ENCODE measurements at places on chromosomes 5 and 9. TPM values are rescaled to one million over a fixed set of nuclear protein-coding genes. Genes with fewer than 3 reads are reported as not detected.
A peak's percentile ranks its signal among the peaks of the same experiment; 100 is the strongest.

GRCh38 chr5:65704621-65705239 lies 17.2 kb downstream of the SGTB start:
- H3K36me3 ChIP-seq: peaks cover 33% of the 10 kb centered on the region
- H3K4me1 ChIP-seq: no peaks in the 10 kb centered on the region
- DNase-seq: no peak

- H3K27me3 ChIP-seq: peaks cover 10% of the 10 kb centered on the region
- no peak within 1 kb of the TSS for H3K27ac ChIP-seq
- no peaks in the 10 kb centered on the region for H3K4me1 ChIP-seq
- no peak within 1 kb of the TSS for H3K4me3 ChIP-seq
Observed at GRCh38 chr5:179345433-179346321, at the start of gene ADAMTS2. Gene ADAMTS2 (minus strand): TSS chr5:179345461. CDS start chr5:179345328, 133 bp downstream.

- H3K4me3 ChIP-seq: peak overlapping the region; percentile 22
- H3K36me3 ChIP-seq: no peaks in the 10 kb centered on the region
- H3K4me1 ChIP-seq: peaks cover 93% of the 10 kb centered on the region
- no peak for DNase-seq
- no peaks in the 10 kb centered on the region for H3K27me3 ChIP-seq
Observed at GRCh38 chr5:111231119-111231518, 6.9 kb downstream of the CAMK4 start.

GRCh38 chr9:135308821-135309762 lies 170.5 kb upstream of the PPP1R26 start:
- DNase-seq: no peak
- no peaks in the 10 kb centered on the region for H3K36me3 ChIP-seq
- no peaks in the 10 kb centered on the region for H3K27me3 ChIP-seq
- no peak overlapping the region for H3K27ac ChIP-seq
- H3K4me3 ChIP-seq: no peak overlapping the region
- H3K4me1 ChIP-seq: no peaks in the 10 kb centered on the region

DNA sequence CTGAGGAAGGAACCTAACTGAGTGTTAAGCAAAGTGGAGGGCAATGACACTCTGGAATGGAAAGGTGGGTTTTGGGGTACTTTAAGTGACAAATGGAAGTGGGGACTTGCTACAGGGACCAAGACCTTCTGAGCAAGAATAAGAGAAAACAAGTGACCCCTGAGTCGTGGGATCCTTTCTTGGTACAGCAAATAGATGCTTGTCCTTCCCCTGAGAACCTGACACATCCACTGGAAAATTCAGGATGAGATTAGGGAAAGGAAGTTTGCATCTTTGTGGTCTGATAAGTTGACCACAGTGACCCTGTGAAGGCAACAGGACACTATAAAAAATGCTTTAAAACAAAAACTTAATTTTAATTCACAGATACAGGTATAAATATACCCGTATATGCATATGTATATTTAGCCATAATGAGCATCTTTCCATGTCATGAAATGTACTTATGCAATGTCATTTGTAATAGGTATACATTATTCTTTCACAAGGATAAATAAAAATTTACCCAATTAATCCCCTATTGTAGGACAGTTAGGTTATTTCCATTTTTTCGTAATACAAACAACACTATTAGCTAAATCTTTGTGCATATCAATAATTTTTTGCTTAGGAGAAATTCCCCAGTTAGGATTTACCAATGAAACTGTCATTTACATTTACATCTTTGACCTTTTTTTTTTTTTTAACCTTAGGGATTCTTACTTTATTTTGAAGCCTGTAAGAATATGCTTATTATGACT lies 2.0 kb upstream of the IRF1 start:
- H3K27ac ChIP-seq: peak overlapping the region; percentile 99

GRCh38 chr9:132973713-132974112 lies 4.8 kb upstream of the GFI1B start:
- peaks cover 4% of the 10 kb centered on the region for H3K27me3 ChIP-seq
- H3K4me1 ChIP-seq: peaks cover 10% of the 10 kb centered on the region
- no peak overlapping the region for H3K27ac ChIP-seq
- no peak for DNase-seq

- no peak for DNase-seq
- H3K4me1 ChIP-seq: peaks cover 35% of the 10 kb centered on the region
- no peak overlapping the region for H3K27ac ChIP-seq
- no peak overlapping the region for H3K4me3 ChIP-seq
Observed at GRCh38 chr5:159096924-159097783, 2.6 kb downstream of the EBF1 start.

GRCh38 chr5:172795318-172795977 lies 24.5 kb upstream of the DUSP1 start:
- no peaks in the 10 kb centered on the region for H3K4me1 ChIP-seq
- no peaks in the 10 kb centered on the region for H3K36me3 ChIP-seq
- H3K27ac ChIP-seq: no peak overlapping the region
- H3K4me3 ChIP-seq: no peak overlapping the region

- no peak for DNase-seq
- peak overlapping the region; percentile 88 for H3K27ac ChIP-seq
- H3K36me3 ChIP-seq: peaks cover 3% of the 10 kb centered on the region
- no peaks in the 10 kb centered on the region for H3K27me3 ChIP-seq
- peaks cover 93% of the 10 kb centered on the region for H3K4me1 ChIP-seq
Observed at GRCh38 chr9:133121915-133122550, 993 bp upstream of the RALGDS start.

DNA sequence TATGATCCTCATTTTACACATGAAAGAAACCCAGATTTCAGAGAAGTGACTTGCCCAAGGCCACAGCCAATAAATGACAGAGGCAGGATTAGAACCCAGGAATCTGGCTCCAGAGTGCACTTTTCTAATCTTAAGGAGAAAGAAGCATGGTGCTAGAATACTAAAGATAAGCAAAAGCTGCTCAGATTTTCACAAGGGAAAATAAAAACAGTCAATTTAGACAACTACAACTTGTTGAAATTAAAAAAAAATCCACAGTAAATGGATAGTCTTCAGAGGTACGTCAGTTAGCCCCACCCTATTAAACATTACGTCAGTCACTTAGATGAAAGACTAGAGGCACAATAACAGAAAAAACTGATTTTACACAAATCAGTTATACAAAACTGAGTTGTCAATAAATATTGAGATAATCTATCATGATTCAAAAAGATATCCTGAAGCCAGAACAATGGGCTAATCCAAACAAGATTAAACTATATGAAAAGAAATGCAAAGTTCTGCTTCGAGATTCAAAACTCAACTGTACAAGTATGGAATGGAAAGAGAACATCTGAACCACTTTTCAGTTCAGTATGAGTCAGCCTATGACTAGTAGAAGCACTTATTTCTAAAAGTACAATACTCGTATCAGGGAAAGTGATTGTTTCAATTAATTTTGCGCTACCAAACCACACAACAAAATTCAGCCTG lies 9.3 kb downstream of the TMEM245 start:
- peaks cover 88% of the 10 kb centered on the region for H3K4me1 ChIP-seq
- H3K27me3 ChIP-seq: no peaks in the 10 kb centered on the region
- DNase-seq: peak; percentile 50

DNA sequence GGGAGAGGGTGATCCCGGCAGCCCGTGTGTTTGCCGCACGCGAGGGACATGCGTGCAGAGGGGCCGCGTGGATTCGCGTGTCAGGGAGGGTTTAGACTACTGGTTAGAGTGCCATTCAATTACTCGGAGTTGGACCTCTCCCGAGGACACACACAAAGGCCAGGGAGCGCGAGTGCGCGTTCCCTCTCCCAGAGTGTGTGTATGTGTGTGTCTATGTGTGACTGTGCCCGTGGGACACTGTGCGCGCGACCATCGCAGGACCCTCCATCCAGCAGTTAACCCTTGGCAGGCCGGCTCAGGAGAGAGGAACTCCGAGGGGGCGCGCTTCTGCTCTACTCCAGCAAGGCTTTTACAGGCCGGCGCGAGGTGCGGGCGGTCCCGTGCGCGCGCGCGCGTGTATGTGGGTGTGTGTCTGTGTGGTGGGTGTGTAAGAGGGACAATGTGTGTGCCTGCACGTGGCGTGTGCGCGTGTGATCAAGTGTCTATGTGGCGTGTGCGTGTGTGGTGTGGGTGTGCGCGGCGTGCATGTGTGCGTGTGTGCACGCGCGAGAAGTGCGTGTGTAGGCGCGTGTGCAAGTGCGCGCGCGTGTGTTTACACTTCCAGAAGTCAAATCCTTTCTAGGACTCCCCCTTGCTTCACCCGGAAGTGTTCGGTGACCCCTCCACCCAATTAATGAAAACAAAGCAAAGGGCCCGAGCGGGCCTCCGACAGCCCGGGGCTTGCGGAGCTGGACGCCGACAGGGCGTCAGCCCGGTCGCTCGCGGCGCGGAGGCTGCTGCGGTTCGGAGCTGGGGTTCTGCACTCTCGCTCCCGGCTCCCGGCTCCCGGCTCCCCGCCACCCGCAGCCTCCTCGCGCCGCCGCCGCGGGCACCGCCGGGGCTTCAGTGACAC lies 75.3 kb upstream of the TBCA start:
- H3K36me3 ChIP-seq: no peaks in the 10 kb centered on the region
- peaks cover 14% of the 10 kb centered on the region for H3K4me1 ChIP-seq
- peaks cover 7% of the 10 kb centered on the region for H3K27me3 ChIP-seq
- H3K4me3 ChIP-seq: peak overlapping the region; percentile 3

DNA sequence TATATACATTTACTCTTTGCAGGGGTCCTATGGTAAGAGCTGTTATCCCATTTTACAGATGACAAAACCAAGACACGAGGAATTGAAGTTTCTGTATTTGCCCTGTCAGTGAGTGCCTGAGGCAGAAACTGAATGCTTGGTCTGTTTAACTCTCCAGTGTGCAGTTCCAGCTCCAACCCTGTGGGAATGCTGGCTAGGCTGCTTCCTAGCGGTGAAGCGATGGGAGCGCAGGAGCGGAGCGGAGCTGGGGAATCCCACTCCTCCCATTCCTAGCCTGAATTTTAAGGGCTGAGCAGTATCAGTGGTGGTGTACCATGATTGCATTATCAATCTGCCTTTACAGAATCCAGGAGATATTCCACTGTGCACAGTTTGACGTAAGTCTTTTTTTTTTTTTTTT lies 202.3 kb downstream of the LRRC70 start:
- DNase-seq: no peak
- H3K27ac ChIP-seq: no peak overlapping the region
- no peak overlapping the region for H3K4me3 ChIP-seq
- no peaks in the 10 kb centered on the region for H3K36me3 ChIP-seq
- H3K4me1 ChIP-seq: no peaks in the 10 kb centered on the region

GRCh38 chr9:37295796-37296195 lies 126.7 kb upstream of the GRHPR start:
- no peaks in the 10 kb centered on the region for H3K36me3 ChIP-seq
- no peaks in the 10 kb centered on the region for H3K27me3 ChIP-seq
- no peak overlapping the region for H3K27ac ChIP-seq
- DNase-seq: no peak

DNA sequence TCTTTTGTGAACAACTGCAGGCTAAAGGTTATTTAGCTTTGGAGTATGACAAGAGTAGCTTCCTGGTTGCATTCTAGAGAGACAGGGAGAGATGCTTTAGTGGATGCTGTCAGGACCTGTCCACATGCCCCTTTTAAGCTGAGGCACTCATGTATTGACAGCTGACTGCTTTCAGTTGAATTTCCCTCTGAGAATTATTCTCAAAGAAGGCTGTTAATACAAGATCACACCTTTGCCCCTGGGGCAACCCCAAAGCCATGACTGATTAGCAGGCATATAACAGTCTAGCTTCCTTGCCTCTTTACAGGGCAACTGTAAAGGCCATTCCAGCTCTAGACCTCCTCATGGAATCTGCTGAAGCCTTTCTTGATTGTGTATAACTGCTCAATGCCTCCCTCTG lies 117.6 kb upstream of the ATP10B start:
- no peaks in the 10 kb centered on the region for H3K4me1 ChIP-seq
- no peaks in the 10 kb centered on the region for H3K27me3 ChIP-seq

GRCh38 chr5:6652025-6652424 lies 18.8 kb downstream of the SRD5A1 start:
- DNase-seq: no peak
- no peaks in the 10 kb centered on the region for H3K4me1 ChIP-seq
- H3K27me3 ChIP-seq: no peaks in the 10 kb centered on the region
- no peak overlapping the region for H3K4me3 ChIP-seq
- H3K27ac ChIP-seq: no peak overlapping the region

DNA sequence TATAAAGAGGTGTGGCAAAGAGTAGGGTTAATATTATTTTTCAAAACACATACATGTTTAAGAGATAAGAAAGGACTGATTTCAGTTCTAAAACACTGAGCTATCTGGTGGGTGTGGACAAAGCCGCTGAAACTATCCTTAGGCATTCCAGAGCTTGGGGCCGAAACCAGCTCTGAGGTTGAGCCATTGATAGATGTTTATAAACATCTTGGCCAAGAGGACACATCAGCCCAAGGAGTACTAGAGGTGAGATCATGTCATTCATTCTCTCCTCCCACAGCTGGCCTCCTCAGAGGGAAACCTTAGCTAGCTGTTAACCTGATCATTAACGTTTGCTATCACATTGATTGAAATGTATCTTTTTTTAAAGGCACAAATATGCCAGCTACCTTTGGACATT lies 89.9 kb downstream of the NLN start:
- H3K27ac ChIP-seq: no peak overlapping the region
- H3K4me3 ChIP-seq: no peak overlapping the region
- no peaks in the 10 kb centered on the region for H3K27me3 ChIP-seq
- H3K36me3 ChIP-seq: no peaks in the 10 kb centered on the region

DNA sequence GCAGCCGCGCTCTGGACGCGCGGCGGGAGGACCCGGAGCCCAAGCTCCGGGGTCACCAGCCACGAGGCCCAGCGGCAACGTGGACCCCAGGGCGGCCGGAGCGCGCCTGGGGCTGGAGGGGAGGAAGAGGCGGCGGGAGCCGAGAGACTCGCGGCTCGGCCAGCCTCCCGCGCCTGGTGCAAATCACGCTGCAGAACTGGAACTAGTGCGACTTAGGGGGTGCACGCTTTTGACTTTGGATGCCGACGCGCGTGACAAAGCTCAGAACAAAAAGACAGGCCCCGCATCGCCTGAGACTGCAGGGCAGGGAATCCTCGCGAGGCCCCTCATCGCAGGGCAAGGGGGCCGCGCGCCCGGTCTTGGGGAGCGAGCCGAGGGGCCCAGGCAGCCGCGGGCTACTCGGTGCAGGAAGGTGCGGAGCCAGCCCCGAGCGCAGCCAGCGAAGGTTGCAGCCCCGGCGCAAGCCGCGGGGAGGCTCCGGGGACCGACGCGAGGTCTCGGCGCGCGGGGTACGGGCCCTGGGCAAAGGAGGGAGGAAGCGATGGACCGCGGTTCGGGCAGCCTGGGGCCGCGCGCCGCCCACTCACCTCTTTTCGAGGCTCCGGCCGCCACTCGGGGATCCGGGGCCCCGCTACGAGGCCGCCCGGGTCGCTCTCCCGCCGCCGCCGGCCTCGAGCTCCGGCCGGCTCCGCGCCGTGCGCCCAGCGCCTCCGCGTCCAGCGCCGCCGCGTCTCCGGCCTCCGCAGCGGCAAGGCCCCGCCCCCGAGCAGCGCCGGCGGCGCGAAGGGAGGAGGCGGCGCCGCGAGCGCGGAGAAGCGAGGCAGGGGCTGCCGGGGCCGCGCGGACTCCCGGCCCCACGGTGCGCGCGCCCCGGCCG lies at the start of gene GOLM1:
GOLM1 (minus strand) TSS at position 735 of the 877 bp plus-strand sequence. CDS start 20,238 bp downstream, outside the sequence.
- no peaks in the 10 kb centered on the region for H3K4me1 ChIP-seq
- peak; percentile 7 for DNase-seq
- peaks cover 11% of the 10 kb centered on the region for H3K27me3 ChIP-seq
- H3K36me3 ChIP-seq: no peaks in the 10 kb centered on the region
- H3K4me3 ChIP-seq: peak within 1 kb of the TSS; percentile 31
- no peak within 1 kb of the TSS for H3K27ac ChIP-seq

Gene MTAP
- total RNA-seq: 45.5 TPM

Gene DMRTA1
- not detected for total RNA-seq

Gene SLC34A3
- total RNA-seq: not detected

Gene DENND4C
- 71.8 TPM for total RNA-seq

Gene FCN2
- not detected for total RNA-seq

Gene IL9
- total RNA-seq: not detected

Gene GPR151
- total RNA-seq: not detected

Gene STPG3
- not detected for total RNA-seq

Gene ACSL6
- total RNA-seq: 51.7 TPM

Gene PCDHB6
- total RNA-seq: not detected

Gene SLIT3
- total RNA-seq: not detected

Gene ZNF366
- 0.58 TPM for total RNA-seq

Gene HTR4
- total RNA-seq: not detected

Gene SPATA6L
- 1.9 TPM for total RNA-seq

Gene CFAP90
- total RNA-seq: not detected

Data from CD4-positive, alpha-beta memory T cell (primary cell).